ENCODE measurements at places on chromosomes 7 and 10. TPM values are rescaled to one million over a fixed set of nuclear protein-coding genes. Genes with fewer than 3 reads are reported as not detected.

The AKR1C4 gene
- not detected for polyA plus RNA-seq

DNA sequence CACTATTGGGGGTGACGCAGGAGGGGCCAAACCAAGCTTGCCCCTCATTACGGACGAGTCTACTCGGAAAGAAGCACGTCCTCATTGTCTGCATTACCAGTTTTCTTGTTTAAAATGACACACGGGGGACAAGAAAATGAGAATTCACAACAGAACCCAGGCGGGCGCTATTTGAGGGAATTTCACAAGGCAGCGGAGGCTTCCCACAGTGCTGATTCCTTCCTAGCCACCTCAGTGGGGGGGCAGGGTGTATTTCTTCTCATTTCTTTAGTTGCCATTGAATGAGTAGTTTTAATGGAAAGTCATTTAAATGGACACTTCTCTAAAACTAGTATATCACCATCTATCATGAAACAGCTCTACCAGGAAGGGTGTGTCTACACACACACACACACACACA, 42.9 kb downstream of the NRAP start:
- DNase-seq, result no peak

The MINDY4 gene
- 10.2 TPM for polyA plus RNA-seq

- no peak for DNase-seq
Observed at GRCh38 chr10:63769367-63769766, 248.2 kb downstream of the REEP3 start.

The CDH23 gene
- 0.95 TPM for polyA plus RNA-seq

The LRRC18 gene
- 0.19 TPM for polyA plus RNA-seq

DNA sequence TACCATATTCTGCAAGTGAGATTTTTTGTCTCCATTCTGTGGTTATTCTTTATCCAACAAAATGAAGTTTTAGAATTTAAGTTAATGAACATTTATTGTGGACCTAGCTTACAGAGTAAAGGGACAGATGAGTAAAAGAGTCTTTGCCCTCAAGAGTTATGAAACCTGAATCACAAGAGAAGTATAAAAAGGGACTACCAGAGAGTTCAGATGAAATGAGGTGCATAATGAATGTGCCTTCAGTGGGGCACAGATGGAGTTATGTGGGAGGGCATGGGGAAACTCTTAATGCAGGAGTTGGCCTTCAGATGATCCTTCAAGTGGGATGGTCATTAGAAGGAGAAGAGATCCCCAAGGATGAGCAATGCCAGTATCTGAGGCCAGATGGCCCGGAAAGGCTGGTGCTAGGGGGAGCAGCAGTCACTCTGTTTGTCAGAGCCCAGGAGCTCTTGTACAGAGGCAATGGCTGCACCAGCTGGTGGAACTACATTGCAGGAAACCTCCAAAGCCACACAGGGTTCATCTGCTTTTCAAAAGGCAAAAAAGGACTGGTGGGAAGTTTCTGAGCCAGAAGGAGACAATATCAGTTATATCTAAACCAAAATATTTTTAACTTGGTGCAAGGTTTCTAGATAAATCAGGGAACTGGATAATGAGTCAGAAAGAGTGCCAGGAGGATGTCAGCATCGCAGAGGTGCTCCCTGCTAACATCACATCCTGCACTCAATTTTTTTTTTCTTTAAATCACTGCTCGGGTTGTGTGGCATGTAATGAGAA, 162.0 kb downstream of the KLF6 start:
- DNase-seq, result no peak

The HGF gene
- polyA plus RNA-seq, result 2.6 TPM

- no peak for DNase-seq
Observed at GRCh38 chr7:42350801-42351200, 113.8 kb upstream of the GLI3 start.

The MSMB gene
- polyA plus RNA-seq, result not detected

- DNase-seq, result no peak
Observed at GRCh38 chr10:73099141-73099540, 2.5 kb upstream of the P4HA1 start.

DNA sequence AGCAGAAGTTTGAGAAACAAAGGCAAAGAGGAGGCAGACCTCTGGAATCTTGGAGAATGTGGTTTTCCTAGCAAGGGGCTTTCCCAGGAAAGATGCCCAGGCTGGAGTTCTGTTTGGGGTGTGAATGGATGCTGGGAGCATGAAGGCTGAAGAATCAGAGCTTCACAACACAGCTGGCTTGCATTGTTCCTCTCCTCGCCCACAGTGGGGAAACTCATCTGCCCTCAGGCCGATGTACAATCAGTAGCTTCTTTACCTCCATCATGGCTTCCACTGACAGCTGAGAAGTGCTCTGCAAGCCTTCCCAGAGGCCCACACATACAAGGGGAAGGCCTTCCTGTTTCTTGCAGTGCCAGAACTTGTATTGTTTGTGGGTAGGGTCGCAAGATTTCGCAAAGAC, 90.8 kb upstream of the HECTD2 start:
- no peak for DNase-seq

GRCh38 chr7:139132887-139133286, 23.4 kb upstream of the ZC3HAV1 start:
- DNase-seq, result no peak

GRCh38 chr7:45131891-45132290, 20.4 kb upstream of the TBRG4 start:
- DNase-seq, result no peak

DNA sequence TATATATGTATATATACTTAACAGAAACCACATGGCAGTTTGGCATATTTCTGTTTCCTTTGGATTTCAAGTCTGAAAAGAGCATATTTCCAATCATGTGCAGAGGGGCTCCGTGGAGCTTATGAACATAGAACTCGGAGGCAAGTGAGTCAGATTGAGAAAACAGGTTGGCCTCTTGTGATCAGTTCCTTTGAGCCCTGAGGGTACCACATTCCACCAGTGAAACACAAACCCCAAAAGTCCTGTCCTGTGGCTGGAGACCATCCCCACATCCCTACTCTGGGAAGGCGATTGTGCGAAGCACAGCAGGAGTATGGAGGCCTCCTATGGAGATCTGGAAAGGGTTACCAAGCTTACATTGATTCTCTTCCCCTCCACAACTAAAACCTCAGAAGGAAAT, 196.7 kb upstream of the TMEM72 start:
- DNase-seq, result no peak

The CTAGE15 gene
- 0.08 TPM for polyA plus RNA-seq
